ENCODE measurements at places on chromosomes 13 and 19.

DNA sequence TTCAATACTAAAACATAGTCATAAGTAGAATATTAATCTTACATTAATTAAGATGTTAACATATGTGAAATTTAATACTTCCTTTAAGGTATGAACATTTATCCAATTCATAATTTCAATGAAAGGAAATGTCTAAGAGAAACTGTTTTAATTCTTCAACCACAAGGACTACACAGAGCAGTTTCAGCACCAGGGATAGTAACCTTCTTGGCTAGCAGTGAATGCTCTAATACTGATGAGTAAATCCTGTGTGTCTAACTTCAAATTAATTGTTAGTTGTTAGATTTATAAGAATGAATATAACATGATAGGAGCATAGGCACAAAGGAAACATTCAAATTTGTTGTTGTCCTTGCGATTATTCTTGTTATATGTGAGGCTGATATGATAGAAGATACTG is 15.6 kb upstream of the NBEA start:
- no peak for DNase-seq

- DNase-seq, result no peak
These were observed 549.4 kb upstream of the SLITRK1 start for GRCh38 chr13:84431646-84432045.

GRCh38 chr13:90902255-90902654 is 445.2 kb upstream of the MIR17HG start:
- DNase-seq, result no peak

- DNase-seq, result no peak
These were observed 187.3 kb upstream of the UBL3 start for GRCh38 chr13:30037766-30038165.

GRCh38 chr19:20067943-20068342 is 9.9 kb upstream of the ZNF90 start:
- DNase-seq, result no peak

DNA sequence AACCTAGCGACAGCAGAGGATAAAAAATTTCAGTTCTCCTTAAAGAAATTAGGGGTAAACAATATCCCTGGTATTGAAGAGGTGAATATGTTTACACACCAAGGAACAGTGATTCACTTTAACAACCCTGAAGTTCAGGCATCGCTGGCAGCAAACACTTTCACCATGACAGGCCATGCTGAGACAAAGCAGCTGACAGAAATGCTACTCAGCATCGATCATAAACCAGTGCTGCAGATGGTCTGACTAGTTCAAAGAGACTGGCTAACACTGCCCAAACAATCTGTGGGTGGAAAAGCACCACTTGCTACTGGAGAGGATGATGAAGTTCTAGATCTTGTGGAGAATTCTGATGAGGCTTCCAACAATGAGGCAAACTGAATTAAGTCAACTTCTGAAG is 19.9 kb upstream of the ACOD1 start:
- no peak for DNase-seq

DNA sequence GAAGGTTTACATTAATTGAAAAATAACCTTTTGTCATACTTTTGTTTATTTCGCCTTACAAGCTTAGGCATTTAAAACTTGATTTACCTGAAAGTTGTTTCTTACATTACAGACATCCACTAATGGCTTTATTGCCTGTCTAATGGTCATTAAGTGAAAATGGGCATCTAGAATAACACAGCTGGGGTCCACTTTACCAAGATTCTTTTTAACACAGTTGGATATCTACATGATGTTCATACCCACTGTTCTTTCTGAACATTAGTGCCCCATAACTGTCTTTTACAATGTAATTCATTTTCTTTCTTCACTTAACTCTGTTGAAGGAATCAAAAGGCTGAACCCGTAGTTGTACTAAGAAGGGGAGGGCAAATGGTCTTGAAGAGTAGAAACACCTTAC is 19.8 kb upstream of the KLHL1 start:
- no peak for DNase-seq
